Left hindlimb (tissue), 1 donor: ENCODE measurements at places on chromosomes 7 and 10.

DNA sequence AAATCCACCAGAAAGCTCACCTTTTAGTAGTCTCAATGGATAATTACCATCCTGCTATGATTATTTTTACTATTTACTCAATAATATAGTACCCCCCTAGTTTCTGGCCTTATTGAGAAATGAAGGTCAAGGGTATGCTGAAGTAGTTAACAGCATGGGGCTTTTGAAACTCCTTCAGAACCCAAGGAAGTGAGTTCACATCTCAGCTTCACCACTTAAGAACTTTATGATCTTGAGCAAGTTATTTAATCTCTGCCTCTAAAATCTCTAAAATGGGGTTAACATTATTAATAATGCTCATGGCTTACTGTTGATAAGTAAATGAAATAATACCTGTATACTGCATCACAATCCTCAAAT lies 5.8 kb downstream of the MTPN start:
- no peak for DNase-seq

- DNase-seq, result no peak
These were observed 228.4 kb downstream of the PLXNA4 start for GRCh38 chr7:132347858-132348257.

DNA sequence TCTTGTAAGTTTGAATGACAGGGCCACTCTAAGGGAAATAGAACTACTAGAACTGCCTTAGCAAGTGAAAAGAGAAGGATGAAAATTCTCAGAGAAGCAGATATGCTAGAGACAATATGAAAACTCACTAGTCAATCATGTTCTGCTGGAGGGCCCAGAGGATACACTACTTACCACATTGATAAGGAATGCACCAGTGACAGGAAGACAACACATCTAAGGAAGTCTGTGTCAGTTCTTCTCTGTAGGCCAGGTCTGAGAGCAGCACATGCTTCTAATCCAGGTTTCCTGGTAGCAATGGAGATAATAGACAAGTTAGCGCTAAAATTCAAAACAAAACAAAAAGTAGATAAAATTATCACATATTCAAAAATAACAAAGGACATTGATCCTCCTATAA lies 235.2 kb upstream of the AKR1E2 start:
- DNase-seq, result no peak

GRCh38 chr7:4246536-4246935 lies 435.6 kb upstream of the FOXK1 start:
- no peak for DNase-seq

DNA sequence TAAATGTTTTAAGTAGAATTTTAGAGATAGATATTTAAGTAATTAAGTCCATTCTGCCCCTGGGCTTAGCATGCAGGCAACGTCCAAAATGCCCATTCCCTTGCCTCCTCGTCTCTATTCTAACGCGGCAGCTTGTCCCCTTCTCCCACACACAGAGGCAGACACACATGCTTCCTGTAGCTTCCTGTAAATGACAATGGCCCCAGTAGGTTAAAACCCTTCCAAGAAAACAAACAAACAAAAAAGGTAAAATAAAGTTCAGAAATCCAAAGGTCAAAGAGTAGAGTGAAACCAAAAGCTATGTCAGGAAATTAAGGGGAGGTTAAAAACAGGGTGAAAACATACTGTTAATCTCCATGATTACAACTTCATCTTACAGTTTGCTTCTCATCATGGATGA lies 857.6 kb downstream of the GATA3 start:
- no peak for DNase-seq

GRCh38 chr7:76064208-76064970 lies 16.5 kb downstream of the MDH2 start:
- DNase-seq, result no peak

DNA sequence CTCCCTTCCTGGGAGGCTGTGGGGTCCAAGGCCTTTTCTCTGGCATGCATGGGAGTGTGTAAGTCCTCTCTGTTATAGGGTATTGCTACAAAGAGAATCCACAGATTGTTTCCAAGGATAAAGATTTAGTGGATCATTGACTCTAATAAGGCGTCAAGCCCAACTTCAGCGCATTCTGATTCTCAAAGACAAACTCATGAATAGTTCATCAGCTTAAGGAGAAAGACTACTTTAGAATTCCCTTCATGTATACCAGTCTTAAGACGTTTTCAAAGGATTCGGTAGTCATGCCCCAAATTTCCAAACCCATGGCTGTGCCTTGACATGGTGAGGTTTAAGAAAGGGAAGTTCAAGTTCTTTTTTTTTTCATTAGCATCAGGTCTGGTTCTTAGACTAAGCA lies 46.6 kb upstream of the ABLIM1 start:
- DNase-seq, result no peak

GRCh38 chr10:93160829-93161228 lies 87.1 kb downstream of the CYP26A1 start:
- DNase-seq, result no peak

DNA sequence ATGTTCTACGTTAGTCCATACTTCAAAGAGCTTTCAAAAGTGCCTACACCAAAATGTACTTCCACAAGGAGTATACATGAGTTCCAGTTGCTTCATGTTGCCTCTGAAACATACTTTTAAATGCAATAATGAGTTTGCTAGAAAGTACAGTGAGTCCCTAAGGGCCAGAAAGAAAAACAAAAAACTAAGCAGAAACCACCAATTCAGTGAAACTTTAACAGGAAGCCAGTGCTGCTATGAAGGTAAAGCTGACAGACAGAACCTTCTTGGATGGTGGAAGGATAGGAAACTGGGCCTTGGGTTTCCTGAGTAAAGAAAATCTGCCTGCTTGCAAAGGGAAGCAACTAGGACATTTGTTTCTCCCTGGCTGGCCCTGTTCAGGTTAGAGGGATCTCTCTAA lies 104.2 kb downstream of the CTTNBP2 start:
- DNase-seq, result no peak

DNA sequence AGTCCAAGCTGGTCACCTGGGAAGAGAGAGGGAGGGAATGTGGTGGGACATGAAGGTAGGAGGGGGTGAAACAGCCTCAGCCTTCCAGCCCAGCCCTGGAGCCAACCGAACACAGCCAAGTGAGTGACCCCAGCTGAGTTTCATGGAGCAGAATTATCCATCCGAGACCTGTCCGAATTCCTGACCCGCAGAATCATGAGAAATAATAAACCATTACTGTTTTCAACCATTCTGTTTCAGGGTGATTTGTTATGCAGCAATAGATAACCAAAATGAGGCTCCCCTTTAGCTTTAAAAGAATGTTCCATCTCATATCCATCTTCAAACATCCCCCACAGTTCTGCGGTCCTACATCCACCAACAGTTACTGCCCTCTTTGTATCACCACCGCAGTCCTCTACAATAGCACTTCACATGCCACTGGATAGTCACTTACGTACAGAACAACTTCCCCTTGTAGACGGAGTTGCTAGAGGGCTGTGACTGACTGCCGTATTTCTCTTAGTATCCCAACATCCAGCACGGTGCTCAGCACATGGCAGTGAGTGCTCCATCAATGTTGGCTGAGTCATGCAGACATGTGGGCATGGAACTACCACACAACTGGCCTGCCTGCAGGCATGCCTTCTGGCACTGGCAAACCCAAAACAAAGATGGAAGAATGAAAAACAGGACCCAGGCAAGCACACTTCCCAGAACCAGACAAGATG lies 18.5 kb downstream of the KIAA1549 start:
- no peak for DNase-seq

DNA sequence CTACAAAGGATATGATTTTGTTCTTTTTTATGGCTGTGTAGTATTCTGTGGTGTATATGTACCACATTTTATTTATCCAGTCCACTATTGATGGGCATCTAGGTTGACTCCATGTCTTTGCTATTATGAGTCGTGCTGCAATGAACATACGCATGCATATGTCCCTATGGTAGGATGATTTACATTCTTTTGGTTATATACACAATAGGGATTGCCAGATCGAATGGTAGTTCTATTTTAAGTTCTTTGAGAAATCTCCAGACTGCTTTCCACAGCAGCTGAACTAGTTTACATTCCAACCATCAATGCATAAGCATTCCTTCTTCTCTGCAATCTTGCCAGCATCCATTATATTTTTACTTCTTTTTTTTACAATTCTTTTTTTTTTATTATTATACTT lies 35.6 kb upstream of the FAM13C start:
- DNase-seq, result no peak

DNA sequence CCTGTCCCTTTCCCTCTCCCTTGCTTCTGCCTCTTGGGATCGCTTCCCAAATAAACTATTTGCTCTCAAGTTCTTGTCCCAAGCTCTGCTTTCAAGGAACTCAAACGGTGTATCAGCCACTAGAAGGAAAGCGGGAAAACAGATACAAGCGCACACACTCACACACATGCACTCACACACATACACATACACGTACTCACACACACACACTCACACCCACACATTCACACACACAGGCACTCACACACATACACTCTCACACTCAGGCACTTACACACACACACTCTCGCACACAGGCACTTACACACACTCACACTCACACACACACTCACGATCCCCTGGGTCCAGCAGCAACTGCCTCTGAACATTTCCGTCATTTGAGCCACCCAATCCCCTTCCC lies 121.9 kb downstream of the RAB11FIP2 start:
- DNase-seq, result no peak

GRCh38 chr10:19629567-19629966 lies 186.7 kb upstream of the PLXDC2 start:
- peak; percentile 79 for DNase-seq
